ENCODE measurements at places on chromosomes 12 and 14. TPM values are rescaled to one million over a fixed set of nuclear protein-coding genes. Genes with fewer than 3 reads are reported as not detected.

Gene LALBA
- total RNA-seq = not detected

DNA sequence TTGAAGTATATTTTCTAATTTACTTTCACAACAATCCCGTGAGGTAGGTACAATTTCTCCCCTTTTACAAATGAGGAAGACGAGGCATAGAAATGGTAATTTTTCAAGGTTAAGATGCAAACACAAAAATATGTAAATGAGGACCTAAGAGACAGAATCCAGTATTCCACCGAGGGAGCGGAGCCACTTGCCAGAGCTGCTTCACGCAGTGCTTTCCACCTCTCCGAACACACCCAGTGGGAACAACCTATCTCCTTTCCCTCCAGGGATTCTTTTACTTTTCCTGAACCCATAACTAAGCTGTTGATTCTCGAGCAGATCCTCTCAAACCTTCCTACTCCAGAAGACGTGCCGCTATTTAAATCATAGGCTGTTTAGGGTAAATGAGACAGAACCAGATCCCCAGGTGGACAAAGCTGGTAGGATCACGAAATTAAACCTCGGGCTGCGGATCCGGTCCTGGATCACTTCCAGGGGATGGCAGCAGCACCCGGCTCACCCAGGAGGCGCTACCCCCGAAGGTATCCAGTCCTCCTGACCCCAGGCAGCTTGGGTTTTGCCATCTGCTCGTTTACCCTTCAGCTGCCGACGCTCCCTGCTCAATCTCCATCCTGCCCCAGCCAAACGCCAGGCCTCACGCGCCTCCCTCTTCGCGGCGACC is 1.5 kb downstream of the DDHD1 start:
- peak; percentile 61 for DNase-seq

GRCh38 chr12:123270214-123271000 is 1.2 kb downstream of the CDK2AP1 start:
- DNase-seq = peak; percentile 30

- DNase-seq = no peak
These were observed 175.7 kb upstream of the DDHD1 start for GRCh38 chr14:53328841-53329240.

GRCh38 chr12:50043854-50044253 is 13.5 kb upstream of the ASIC1 start:
- DNase-seq = peak; percentile 42

Measured in M059J (cell line).